ENCODE measurements at places on chromosomes 1 and 21.

- DNase-seq: no peak
Observed at GRCh38 chr1:106360252-106360651, 696.2 kb upstream of the PRMT6 start.

DNA sequence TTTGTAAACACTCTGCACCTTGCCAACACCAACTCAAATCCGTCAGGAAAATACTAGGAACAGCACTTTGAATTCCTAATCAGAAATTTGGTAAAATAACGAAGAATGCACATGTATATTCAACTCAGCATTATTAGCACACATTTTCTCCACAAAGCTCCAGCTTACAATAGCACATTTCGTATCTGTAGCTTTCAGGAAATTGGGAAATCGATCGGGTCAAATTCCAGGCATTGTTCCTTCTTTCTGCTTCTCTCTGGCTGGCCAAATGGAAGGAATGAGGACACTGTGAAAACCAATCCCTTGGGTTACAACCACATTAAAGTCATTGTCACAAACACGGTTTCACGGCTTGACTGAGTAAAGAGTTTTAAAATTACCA lies 58.6 kb downstream of the NPHP4 start:
- no peak for DNase-seq

DNA sequence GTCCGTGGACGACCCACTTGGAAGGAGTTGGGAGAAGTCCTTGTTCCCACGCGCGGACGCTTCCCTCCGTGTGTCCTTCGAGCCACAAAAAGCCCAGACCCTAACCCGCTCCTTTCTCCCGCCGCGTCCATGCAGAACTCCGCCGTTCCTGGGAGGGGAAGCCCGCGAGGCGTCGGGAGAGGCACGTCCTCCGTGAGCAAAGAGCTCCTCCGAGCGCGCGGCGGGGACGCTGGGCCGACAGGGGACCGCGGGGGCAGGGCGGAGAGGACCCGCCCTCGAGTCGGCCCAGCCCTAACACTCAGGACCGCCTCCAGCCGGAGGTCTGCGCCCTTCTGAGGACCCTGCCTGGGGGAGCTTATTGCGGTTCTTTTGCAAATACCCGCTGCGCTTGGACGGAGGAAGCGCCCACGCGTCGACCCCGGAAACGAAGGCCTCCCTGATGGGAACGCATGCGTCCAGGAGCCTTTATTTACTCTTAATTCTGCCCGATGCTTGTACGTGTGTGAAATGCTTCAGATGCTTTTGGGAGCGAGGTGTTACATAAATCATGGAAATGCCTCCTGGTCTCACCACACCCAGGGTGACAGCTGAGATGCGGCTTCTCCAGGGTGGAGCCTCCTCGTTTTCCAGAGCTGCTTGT lies 32.4 kb downstream of the PRMT2 start:
- no peak for DNase-seq

DNA sequence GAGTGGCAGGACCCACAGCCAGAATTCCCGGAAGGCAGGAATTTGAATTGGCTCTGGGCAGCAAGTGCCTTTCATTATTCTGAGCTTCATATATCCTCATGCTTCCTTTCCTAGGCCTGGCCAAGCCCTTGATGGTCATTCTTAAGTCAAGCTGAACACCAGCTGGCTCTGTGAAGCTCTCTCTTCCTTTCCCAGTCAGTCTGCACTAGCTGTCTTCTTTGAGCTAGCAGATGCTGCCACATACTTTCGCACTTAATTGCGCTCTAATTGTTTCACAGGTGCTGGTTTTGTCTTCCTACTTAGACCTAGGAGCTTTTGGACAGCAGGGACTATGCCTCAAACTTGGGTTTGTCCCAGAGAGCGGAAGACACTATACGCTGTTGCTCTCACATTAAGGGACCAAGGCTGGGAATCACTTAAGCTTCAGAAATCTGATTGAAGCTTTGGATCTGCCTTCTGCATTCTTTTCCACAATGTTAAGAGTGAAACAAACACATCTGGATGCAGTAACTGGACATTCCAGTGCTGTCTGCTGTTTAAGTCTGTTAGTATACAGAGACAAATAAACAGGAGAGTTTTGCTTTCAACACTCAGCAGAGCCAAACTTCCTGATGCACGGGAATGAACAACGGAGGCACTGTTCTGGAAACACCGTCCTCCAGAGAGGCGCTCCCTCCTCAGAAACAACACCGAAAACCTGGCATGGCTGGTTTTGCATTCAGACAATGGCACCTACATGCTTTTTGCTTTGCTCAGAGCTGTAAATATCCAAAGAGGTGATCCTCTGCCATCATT lies 2.2 kb downstream of the TLR5 start:
- DNase-seq: no peak
